ENCODE measurements at places on chromosomes 6 and 20.

GRCh38 chr6:80449726-80450125 is 343.3 kb downstream of the BCKDHB start:
- DNase-seq, result no peak

GRCh38 chr6:107308677-107309076 is 150.7 kb downstream of the PDSS2 start:
- no peak for DNase-seq

GRCh38 chr6:37630281-37630799 is 67.3 kb downstream of the MDGA1 start:
- DNase-seq, result peak; percentile 94

- peak; percentile 11 for DNase-seq
Measured at GRCh38 chr6:158972241-158973233, 27.5 kb downstream of the RSPH3 start.

- DNase-seq, result no peak
Measured at GRCh38 chr6:1379017-1379787, 10.2 kb upstream of the FOXF2 start.

- DNase-seq, result no peak
Measured at GRCh38 chr6:42693725-42694323, 28.6 kb downstream of the PRPH2 start.

GRCh38 chr6:166955121-166955864 is 1.1 kb downstream of the RNASET2 start:
- DNase-seq, result no peak
